ENCODE measurements at places on chromosomes 7 and 10.

DNA sequence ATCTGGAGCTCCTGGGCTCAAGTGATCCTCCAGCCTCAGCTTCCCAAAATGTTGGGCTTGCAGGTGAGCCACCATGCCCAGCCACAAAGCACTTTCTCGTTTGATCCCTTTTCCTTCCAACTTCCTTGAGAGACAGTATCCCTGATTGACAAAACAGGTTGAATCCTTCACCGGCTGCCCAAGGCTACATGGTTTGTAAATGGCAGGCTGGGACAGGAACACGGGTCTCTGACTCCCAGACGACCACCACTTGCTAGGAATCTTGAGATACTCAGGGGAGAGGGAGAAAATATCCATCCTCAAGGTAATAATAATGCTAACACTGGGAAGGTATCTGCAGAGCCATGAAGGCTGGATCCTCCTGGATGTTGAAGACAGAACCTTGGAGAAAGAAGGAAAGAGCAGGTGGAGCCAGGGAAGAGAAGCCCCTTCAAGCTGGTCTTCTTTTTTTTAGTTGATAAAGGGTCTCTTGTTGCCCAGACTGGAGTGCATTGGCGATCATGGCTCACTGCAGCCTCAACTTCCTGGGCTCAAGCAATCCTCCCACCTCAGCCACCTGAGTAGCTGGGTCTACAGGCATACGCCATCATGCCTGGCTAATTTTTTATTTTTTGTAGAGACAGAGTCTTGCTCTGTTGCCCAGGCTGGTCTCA lies 19.8 kb downstream of the MMRN2 start:
- DNase-seq = no peak

GRCh38 chr7:99199226-99199625 lies 8.7 kb downstream of the KPNA7 start:
- DNase-seq = no peak

- no peak for DNase-seq
Observed at GRCh38 chr10:66365686-66366085, 560.1 kb upstream of the LRRTM3 start.

- no peak for DNase-seq
Observed at GRCh38 chr10:10776363-10776762, 241.3 kb upstream of the CELF2 start.
